Lung microvascular endothelial cell (primary cell): ENCODE measurements at places on chromosomes 7 and 10. TPM values are rescaled to one million over a fixed set of nuclear protein-coding genes. Genes with fewer than 3 reads are reported as not detected.

GRCh38 chr10:118767297-118768040, 12.7 kb upstream of the CACUL1 start:
- DNase-seq, result no peak

GRCh38 chr10:64732372-64732957, 1211.3 kb downstream of the REEP3 start:
- no peak for DNase-seq

- DNase-seq, result no peak
Measured at GRCh38 chr10:78859769-78860168, 209.0 kb upstream of the ZMIZ1 start.

DNA sequence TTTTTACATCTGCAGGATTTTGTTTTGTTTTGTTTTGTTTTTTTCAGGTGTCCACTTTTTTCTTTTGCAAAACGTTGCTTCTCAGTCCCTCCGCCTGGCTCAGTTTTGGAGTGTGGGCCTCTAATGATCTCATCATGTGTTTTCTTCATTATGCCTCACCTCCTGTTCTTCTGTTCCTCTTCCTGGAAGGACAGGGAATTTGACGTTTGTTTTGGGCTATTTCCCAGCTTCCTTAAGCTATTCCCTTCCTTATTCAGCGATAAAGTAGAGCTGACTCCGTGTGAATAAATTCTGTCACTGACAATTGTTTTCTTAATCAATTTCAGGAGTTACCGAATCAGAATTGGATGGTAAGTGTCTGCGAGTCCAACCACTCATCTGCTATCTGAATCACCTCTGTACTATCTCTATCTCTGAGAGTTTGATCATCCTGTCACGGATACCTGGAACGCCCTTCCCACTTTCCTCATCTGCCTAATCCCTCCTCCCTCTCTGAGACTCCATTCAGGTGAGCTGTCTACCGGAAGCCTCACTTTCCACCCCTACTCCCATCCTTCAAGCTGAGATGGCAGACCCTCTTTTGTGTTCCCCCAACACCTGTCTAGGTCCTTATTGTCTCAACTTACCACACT, 218.4 kb downstream of the GATA3 start:
- DNase-seq, result no peak

DNA sequence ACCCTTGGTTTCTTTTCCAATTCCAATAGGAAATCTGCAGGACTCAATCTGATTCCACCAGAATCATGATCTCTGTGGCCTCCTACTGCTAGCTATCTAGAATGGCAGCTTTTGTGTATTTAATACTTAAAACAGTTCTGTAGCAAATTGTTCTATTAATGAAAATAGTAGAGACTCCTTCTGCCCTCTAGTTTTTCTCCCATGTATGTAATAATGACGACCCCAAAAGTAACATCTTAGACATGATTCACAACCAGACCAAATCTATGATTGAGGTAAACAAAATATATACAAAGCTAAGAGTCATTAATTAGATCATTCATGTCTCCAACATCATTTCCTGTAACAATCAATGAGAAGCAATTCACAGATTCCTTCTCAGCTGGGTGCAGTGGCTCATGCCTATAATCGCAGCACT, 259.1 kb upstream of the MKLN1 start:
- DNase-seq, result peak; percentile 39

- no peak for DNase-seq
Measured at GRCh38 chr7:67992287-67992686, 995.7 kb downstream of the TYW1 start.

GRCh38 chr10:79238158-79238520, 109.1 kb upstream of the PPIF start:
- no peak for DNase-seq

DNA sequence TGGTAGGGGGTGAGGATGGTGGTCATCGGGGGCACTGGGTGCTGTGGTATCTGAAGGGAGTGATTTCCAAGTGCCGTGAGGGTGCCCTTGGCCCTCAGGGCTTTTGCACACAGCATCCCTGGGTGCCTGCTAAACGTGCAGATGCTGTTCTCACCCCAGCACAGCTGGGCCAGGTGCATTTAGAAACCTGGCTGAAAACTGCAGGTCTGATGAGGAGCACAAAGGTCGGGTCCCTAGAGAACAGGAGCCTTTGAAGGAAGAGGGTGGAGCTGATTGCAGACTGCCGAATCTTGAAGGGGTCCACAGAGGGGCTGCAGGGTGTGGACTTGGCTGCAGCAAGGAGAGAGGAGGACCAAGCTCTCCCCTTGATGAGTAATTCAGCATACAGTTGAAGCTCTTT, 32.0 kb downstream of the ZMIZ1 start:
- no peak for DNase-seq

DNA sequence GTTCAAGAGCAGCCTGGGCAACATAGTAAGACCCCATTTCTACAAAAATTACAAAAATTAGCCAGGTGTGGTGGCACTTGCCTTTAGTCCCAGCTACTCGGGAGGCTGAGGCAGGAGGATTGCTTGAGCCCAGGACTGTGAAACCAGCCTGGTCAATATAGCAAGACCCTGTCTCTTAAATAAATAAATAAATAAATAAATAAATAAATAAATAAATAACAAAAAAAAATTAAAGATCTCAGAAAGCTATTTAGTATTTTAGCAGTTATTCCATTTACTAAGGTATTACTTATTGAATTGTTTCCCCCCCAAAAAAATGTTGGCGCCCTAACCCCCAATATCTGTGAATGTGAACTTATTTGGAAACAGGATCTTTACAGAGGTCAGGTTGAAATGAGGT, 50.8 kb upstream of the CPN1 start:
- DNase-seq, result no peak

GRCh38 chr7:55485501-55486191, 86.7 kb downstream of the VOPP1 start:
- no peak for DNase-seq

DNA sequence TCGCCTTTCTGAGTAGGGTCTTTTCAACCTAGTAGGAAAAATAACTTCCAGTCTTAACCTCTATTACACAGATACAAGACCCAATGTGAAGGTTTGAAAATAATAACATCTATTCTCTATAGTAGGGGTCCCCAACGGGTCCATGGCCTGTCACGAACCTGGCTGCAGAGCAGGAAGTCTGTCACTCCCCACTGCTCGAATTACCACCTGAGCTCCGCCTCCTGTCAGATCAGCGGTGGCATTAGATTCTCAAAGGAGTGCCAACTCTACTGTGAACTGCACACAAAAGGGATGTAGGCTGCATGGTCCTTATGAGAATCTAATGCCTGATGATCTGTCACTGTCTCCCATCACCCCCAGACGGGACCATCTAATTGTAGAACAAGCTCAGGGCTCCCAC, 7.4 kb downstream of the YWHAG start:
- no peak for DNase-seq

DNA sequence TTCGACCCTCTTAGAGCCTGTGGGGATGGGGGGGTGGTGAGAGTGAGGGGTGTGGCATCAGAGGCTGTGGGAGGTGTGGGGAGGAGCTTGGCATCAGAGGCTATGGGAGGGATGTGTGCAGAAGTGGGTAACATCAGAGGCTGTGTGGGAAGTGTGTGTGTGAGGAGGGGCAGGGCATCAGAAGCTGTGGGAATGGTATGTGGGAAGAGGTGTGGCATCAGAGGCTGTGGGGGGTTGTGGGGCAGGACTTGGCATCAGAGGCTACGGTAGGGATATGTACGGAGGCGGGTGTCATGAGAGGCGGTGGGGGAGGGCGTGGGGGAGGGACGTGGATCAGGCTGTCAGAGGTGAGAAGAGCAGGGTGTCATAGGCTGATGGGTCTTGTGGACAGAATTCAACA, 97.4 kb downstream of the SEC23IP start:
- no peak for DNase-seq

DNA sequence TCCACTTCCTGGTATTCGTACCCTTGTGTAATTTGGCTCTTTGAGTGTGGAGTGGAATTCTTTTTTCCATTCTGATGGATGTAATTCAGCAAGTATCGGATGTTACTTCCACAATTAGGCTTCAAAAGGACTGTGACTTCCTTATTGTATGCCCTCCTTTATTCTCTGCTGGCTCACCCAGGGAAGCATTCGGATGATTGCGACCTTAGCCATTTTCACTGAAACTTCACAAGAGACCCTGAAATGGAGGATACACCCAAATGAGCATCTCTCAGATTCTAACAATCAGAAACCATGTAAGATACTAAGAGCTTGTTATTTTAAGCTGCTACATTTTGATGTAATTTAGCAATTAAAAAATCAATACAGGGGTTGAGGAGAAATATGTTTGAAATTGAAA, 493.1 kb downstream of the DNAJB9 start:
- no peak for DNase-seq

DNA sequence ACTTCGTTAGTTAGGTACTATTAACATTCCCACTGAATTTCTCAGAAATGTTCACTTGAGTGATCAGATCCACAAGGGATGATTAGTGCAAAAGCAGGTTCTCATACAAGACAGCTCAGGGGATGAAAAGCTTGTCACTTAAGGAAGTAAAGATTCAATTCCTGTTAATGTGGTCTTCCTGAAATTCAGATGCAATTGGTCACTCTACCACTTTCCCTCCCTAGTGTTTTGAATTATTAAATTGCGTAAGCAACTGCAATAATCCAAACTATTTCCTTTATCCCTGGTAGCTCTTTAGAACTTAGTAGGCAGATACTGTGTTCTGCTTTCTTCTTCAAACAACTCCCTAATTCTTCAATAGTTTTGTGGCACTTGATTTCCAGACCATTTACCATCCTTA, 121.4 kb downstream of the MAGI2 start:
- no peak for DNase-seq

DNA sequence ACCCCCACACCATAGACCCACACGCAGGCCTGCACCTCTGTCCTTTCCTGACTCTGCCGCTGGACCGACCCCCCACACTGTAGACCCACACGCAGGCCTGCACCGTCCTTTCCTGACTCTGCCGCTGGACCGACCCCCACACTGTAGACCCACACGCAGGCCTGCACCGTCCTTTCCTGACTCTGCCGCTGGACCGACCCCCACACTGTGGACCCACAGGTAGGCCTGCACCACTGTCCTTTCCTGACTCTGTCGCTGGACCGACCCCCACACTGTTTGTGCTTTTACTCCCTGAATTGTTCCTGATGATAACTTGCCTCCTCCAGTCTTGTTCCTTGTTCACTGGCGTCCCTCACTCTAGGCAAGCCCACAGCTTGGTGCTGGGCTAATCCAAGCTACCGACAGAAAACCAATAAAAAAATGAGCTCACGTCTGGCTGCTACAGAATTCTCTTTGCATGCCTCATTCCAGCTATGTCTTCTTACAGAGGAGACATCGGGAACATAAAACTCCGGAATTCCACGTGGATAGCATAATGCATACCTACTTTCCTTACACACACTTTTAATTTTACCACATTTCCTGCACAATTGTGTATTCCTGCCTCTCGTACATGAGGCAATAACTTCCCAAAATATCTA, 494.3 kb downstream of the PTPRN2 start:
- no peak for DNase-seq

GRCh38 chr7:20359341-20359963, 28.8 kb downstream of the ITGB8 start:
- no peak for DNase-seq

DNA sequence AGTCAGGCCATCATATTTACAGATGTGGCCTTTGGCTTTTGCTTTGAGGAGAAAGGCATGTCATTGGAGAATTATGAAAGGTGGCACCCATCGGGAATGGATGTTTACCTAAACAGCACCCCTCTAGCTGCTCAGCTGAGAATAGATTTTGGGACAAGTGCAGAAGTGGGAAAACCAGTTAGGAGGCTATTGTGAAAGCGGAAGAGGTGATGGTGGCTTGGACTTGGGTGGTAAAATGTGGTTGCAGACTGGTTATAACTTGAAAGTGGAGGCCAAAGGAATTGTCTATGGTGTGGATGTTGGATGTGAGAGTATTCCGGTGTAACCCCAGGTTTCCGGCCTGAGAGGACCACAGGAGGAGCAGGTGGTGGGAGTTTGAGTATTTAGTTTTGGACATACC, 5.2 kb upstream of the SLC12A9 start:
- DNase-seq, result no peak

DNA sequence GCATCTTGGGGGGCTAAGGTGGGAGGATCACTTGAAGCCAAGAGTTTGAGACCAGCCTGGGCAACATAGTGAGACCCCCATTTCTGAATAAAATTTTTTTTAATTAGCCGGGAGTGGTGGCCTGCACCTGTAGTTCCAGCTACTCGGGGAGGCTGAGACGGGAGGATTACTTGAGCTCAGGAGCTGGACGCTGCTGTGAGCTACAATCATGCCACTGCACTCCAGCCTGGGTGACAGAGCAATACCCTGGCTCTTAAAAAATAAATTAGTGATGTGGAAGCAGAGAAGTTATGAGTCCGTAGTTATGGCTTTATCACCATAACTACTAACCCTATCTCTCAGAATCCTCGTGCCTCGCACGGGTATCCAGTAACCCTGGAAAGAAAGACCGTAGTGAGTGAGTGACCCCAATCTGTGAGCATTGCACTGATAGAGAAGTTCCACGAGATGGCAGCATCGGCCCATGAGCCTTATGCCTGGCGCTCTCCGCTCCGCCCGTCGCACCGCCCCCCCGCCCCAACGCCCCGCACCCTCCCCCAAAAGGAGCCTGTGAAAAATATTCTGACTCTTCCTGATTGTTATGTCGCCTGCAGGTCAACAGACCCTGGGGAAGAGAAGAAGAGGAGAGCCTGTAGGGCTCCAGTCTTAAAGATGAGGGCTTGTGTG, 4.9 kb upstream of the SLC29A3 start:
- DNase-seq, result peak; percentile 38

DNA sequence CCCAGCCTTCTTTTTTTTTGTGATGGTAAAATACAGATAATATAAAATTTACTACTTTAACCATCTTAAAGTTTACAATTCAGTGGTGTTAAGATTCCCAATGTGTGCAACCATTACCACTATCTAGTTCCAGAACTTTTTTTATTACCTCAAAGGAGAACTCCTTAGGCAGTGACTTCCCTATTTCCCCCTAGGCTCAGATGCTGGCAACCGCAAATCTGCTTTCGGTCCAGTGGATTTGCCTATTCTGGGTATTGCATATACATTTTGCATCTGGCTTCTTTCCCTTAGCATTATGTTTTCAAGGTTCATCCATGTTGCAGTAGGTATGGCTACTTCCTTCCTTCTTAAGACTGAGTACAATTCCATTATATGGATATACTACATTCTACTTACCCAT, 56.5 kb downstream of the AFAP1L2 start:
- no peak for DNase-seq

DNA sequence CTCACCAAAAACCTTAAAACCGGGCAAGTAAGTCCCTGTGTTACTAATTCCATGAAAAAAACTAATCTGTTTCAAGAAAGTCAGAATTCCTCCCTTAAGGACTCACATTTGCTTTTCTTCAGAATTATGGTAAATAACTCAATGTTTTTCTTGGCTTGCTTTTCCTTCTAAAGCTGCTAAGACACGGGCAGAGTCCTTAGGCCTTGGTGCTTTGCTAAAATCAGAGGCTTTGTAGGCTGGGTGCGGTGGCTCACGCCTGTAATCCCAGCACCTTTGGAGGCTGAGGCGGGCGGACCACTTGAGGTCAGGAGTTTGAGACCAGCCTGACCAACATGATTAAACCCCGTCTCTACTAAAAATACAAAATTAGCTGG, 32.0 kb downstream of the GNA12 start:
- no peak for DNase-seq

Gene PNLIPRP2
- not detected in 2 replicates for total RNA-seq

Gene BTBD16
- under 0.01 TPM in 1 of 2 replicates, not detected in the other for total RNA-seq

Gene LDB3
- not detected in 2 replicates for total RNA-seq

Gene KCP
- total RNA-seq, result not detected in 2 replicates

Gene FAM25G
- total RNA-seq, result not detected in 2 replicates

Gene ABCB4
- not detected in 2 replicates for total RNA-seq

Gene KIF11
- total RNA-seq, result 3.2 and 10.5 TPM in 2 replicates

Gene CFAP43
- total RNA-seq, result under 0.01 TPM in 2 replicates

Gene SPDYE6
- total RNA-seq, result not detected in 2 replicates
